Esophagus muscularis mucosa (tissue), 4 donors: ENCODE measurements at places on chromosomes 6 and 20. TPM values are rescaled to one million over a fixed set of nuclear protein-coding genes. Genes with fewer than 3 reads are reported as not detected.

- DNase-seq: no peak
These were observed 46.1 kb downstream of the HLA-F start for GRCh38 chr6:29769336-29769735.

Gene DLL1
- 8.8 TPM for total RNA-seq

DNA sequence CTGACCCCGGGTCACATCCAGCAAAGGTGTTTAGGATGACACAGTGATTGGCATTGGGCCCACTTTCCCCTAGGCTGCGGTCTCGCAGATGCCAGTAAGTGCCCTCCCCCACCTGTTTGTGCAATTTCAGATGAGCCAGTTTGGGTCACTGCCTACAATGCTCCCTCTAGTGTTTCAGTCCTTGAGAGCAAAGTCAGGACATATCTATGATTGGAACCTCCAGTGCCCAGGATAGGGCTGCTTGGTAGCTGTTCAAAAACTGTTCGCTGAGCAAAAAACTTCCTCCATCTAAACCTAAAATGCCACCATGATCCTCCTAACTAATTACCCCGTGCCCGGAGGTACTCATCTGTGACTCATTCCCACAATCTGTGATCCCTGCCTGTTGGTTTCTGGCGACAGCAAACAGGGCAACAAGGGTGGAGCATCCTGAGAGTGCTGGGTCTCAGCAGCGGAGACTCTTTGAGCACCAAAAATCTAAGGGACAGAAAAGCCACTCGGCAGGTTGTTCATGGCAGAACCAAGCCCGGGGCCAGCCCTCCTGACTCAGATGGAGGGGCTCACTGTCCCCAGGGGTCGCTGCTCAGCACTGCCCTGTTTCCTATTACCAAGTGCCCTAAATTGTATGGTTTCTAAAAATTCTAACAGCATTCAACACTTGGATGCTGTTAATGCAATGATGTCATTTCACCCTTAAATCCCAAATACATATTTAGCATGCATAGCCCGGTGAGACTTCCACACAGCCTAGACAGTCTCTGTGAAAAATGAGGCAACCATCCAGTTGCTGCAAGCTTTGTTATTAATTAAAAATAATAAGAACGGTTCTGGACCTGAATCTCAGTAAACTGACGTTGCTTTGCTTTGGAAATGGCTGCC lies 5.0 kb downstream of the VSX1 start:
- no peak for DNase-seq

GRCh38 chr6:157714153-157714490 lies 108.9 kb upstream of the SNX9 start:
- no peak for DNase-seq

- DNase-seq: no peak
These were observed 37.3 kb downstream of the SIM1 start for GRCh38 chr6:100427452-100427851.

GRCh38 chr6:151379933-151380847 lies 11.2 kb downstream of the ZBTB2 start:
- DNase-seq: no peak

DNA sequence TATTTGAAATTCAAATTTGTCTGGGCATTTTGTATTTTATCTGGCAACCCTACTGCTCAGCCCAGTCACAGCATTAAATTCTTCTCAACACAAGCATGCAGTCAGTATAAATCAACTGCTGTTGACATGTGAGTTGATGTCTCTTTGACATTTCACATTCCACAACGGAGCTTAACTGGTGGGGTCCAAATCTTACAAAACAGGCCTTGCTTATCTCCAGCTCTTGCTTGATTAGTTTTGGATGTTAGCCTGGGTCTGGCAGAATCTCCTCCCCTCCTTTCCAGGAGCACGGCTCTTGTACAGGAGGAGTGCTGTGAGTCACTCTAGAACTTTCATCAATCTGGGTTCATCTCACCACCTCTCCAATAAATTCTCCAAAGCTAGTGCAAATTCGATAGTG lies 80.8 kb upstream of the PHACTR1 start:
- no peak for DNase-seq

DNA sequence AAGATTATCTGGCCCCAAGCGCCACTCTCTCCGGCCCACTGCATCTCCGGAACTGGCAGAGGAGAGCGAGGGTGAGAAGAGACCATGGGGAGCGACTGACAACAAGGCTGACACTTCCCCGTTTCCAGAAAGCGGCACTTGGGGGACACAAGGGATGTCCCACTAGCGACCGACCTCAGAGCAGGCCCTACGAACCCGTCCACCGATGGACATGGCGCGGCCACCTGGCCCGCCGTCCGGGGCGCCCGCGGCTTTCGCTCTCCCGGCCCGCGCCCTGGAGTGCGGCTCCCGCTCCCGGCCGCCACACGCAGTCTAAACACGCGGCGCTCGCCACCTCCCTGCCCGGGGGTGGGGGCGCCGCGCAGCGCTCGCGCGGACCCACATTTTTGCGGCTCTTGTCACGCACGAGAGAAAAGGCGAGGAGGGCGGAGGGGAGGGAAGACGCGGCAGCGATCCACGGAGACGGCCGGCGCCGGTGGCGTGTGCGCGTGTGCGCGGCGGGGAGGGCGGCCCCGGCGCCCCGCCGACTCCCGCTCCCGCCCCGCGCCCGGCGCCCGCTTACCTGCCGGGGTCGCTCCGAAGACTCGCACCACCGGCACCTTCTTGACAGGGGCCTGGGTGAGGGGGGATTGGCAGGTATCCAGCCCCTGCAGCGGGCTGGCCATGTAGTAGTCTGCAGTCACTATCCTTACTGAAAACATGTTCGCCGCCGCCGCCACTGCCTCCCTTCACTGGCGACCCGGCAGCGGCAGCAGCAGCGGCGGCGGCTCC lies 645 bp downstream of the REV3L start:
- no peak for DNase-seq

Gene NINL
- total RNA-seq: 4.1 TPM

- DNase-seq: no peak
These were observed 31.0 kb upstream of the TGM2 start for GRCh38 chr20:38196076-38196475.

Gene FOXA2
- not detected for total RNA-seq

Gene NOX3
- total RNA-seq: not detected

DNA sequence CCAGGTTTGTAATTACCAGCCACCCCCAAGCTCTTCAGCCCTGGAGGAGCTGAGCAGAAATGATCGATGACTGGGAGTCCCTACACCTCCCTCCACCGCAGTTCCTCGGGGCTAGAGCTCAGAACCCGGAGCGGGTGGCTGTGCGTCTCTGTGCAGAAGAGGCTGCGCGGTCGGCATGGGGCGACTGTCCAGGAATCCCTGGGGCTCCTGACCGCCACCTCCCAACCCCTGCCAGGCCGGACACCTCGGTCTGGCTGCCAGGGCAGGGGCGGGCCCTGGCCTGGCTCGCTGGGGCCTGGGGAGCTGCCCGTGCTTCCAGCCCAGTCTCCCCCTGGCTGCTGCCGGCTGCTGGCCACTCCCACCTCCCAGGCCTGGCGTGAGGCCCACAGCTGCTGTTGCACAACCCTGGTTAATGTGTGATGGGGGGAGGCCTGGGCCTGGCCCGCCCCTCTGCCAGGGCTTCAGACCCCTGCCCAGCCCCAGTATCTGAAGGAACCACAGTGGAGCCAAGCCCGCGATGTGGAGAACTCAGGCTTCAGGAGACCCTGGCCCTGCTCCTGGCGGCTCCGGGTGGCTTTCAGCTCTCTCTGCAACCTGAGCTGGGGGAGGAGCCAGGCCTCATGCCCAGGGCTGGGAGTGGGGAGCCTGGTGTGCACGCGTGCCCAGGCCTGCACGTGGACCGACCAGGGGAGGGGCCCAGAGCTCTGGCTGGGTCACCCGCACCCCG lies 1.2 kb downstream of the SLC2A4RG start:
- DNase-seq: peak; percentile 97

DNA sequence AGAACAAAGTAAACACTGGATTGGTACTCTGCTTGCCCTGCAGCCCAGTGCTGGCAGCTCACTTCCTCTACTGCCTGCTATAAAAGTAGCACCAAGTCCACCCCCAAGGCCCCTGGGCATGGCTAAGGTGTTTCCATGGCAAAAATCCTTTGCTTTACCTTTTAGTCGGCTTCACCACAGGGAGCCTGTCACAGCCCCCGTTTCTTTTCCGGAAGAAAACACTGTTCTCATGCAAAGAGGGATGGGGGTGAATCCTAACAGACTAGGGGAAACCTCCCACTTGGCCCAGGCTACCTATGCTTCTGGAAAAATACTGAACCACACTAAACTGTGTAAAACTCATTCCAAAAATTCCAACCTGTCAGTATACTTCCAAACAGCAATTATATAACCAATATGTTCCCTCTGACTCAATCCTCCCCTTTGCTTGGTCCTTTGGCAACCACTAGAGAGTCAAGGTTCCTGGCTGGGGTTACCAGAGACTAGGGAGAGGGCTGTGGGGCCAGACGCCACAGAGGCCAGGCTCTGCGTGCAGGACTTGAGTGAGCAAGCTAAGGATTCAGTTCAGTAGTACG lies 16.1 kb downstream of the PPIL1 start:
- no peak for DNase-seq

Gene CD109
- total RNA-seq: 18.3 TPM

GRCh38 chr20:60934724-60935123 lies 317.3 kb upstream of the CDH4 start:
- DNase-seq: no peak

GRCh38 chr6:12058172-12058961 lies 46.3 kb downstream of the HIVEP1 start:
- DNase-seq: no peak

DNA sequence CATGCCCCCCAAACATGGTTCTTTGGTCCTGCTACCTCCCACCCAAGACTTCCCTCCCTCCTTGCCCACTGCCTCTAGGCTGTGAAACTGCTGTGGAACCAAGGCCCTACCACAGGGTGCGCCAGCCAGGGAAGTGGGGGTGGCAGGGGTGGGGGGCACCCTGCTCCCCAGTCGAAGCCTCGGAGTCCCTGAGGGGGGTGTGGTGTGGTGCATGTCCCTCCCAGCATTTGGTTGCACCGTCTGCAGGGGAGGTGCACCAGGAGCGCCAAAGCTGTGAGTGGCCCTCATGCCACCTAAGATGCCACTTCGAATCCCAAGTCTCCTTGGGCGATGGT lies 1.8 kb downstream of the RGS19 start:
- DNase-seq: no peak

- DNase-seq: no peak
These were observed 52.4 kb downstream of the ELOVL4 start for GRCh38 chr6:79894939-79895338.

DNA sequence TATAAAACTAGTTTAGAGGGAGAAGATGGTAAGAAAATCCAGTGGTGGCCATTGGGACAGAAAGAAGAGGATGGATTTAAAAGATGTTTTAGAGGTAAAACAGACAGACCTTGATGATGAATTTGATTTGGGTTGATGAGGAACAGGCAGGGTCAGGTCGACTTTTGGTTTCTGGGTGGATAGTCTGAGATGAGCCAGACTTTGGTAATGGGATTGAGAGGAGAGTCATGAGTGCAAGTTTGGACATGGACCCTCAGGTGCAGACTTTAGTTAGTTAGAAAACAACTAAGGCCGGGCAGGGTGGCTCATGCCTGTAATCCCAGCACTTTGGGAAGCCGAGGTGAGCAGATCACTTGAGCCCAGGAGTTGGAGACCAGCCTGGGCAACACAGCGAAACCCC lies 257.9 kb downstream of the MAFB start:
- peak; percentile 66 for DNase-seq

Gene PKIB
- total RNA-seq: not detected

Gene TMC2
- total RNA-seq: not detected

DNA sequence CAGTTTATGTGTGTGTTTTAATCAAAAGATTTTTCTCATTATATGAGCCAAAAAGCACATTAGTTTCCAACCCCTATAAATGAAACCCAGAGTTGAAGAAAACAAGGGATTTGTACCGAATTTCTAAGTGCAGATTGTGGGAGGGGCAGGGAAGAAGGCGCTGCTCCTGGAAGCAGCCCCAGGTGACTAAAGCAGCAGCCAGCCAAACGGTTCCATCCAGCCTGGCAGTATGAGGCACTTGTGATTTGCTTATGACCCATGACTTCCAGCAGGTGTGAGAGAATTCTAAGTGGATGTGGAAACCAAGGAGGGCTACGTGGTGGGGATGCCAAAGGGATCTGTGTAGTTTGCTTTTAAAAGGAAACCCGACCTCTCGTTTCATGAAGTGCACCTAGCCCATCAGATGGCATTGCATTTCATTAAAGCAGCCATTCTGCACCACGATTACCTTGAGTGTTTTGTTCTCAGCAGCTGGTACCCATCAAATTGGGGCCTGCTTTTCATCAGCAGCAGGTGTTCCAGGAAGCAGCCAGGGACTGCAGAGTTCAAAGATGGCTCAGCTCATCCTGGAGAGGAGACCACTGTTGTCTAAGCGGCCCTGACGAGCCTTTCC lies 79.1 kb downstream of the DTD1 start:
- no peak for DNase-seq

DNA sequence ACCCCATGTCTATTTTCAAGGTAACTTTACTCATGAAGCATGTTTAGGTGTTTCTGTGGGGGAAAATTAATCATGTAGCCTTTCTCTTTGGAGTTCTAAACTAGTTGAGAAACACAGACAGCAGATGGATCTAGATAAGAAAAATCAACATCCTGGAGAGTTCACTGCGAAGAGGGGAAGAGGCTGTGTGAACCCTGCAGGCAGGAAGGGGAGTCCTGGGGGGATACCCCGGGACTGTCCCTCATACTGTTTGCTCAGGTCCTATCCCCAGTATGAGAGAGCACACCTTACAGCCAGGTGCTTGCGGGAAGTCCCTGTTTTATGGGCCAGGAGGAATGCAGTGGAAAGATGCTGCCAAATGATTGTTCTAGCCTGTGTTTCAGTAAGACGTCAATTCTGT lies 32.7 kb downstream of the CHMP4B start:
- DNase-seq: no peak

GRCh38 chr20:57499676-57500075 lies 25.3 kb downstream of the CTCFL start:
- no peak for DNase-seq

Gene DNPH1
- total RNA-seq: 60.5 TPM

Gene SUPT3H
- total RNA-seq: 5.1 TPM

- DNase-seq: no peak
These were observed 71.3 kb downstream of the OTOR start for GRCh38 chr20:16819483-16819882.

- no peak for DNase-seq
These were observed 62.8 kb upstream of the APCDD1L start for GRCh38 chr20:58577871-58578598.

DNA sequence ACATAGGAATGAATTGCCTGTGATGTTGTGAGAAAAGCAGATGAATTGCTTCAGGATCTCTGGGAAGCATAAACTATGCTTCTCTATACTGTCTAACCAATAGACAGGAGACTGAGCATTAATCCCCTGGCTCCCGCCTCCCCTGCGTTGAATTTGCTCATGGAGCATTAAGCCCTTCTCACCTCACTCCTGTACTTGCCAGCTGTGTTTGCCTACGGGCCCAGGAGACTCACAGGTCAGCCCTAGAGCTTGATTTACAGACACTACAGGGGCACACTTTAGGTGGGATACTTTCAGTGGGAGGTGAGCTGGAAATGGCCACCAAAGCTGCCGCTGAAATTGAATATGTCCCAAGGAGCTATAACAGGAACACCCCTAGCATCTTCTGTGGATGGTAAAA lies 418.7 kb downstream of the CBLN4 start:
- no peak for DNase-seq

Gene LINC00237
- total RNA-seq: not detected
